HT-29 (cell line): ENCODE measurements at places on chromosomes 2 and 18.

DNA sequence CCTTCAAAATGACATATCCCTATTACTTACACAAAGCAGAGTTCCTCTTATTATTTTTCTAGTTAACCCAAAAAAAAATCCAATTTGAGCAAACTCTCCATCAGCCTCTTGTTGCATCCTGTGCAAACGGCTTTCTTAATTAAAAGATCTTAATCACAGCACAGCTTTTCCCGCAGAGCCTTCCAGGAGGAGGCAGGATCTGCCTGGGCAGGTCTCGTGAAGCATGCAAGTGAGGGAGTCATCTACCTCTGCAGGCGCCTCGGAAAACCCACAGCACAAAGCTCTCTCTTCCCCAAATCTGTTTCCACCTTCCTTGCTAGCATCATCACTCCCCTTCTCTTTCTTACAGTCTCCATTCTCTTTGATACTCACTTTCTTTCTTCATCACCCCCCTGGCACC lies 100.4 kb downstream of the EN1 start:
- DNase-seq = no peak

DNA sequence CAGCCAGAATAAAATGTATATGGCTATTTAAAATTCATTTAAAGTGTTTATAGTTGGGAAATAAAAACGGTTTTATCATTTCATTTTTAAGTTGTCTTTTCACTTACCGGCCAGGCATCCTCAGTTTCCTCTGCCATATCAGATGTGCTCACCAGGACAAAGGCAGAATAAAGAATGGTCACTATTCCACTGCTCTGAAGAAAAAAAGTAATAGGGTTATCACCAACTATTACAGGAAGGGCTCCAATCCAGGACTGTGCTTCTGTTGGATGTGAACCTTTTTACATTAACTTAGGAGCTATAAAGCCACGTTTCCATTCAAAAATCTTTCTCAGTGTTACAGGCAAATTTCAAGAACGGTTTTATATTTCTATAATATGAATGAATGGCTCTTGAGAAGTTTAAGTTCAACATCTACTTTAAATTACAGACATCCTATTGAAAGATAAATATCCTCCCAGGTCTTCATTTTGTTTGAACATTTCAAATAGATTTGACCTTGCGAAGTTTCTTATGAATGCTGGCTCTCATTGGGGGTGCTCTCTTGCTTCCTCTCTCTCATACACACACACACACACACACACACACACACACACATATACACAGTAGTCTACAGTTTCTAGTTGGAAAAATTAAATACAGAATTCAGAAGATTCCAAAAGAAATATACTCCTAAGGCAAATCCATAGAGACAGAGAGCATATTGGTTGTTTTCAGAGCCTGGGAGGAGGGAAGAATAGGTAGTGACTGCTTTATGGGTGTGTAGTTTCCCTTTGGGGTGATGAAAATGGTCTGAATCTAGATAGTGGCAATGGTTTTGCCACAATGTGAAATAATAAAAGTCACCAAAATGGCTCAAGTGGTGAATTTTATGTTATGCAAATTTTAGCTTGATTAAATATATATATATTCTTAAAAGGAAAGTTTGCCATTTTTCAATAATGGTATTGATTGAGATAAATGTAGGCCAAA lies 2.9 kb upstream of the SLC40A1 start:
- DNase-seq = no peak

DNA sequence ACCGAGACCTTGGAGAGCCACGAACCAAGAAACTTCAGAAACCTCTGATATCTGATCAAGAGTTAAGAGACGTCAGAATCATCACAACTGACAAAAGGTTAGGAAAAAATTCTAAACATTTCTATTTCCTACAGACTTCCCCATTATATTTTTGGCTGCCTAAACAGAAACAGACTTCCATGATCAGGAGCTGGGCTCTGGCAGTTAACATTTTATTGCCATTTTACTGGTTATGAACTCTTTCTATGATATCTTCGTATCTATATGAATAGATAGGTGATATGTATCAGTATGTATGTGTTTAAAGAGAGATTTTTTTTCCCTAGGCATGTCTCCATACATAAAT lies 31.1 kb upstream of the PPP1R1C start:
- DNase-seq = no peak

DNA sequence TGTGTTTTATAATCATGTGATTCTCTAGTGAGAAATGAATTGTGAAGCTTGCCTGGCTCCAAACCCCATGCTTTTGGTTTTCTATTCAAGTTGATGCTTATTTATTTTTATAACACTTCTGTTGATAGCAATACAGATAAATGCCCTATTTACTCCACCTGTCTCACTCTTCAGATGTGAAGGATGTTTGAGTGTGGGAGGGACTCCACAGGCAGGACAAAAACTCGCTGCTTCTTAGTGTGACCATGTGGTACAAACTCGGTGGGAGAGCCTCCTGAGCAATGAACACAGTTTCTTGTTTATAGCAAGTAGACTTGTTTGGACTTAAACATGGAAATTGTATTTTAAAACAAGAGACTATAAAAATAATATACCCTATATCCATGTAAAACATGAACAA lies 219.7 kb downstream of the GULP1 start:
- no peak for DNase-seq

DNA sequence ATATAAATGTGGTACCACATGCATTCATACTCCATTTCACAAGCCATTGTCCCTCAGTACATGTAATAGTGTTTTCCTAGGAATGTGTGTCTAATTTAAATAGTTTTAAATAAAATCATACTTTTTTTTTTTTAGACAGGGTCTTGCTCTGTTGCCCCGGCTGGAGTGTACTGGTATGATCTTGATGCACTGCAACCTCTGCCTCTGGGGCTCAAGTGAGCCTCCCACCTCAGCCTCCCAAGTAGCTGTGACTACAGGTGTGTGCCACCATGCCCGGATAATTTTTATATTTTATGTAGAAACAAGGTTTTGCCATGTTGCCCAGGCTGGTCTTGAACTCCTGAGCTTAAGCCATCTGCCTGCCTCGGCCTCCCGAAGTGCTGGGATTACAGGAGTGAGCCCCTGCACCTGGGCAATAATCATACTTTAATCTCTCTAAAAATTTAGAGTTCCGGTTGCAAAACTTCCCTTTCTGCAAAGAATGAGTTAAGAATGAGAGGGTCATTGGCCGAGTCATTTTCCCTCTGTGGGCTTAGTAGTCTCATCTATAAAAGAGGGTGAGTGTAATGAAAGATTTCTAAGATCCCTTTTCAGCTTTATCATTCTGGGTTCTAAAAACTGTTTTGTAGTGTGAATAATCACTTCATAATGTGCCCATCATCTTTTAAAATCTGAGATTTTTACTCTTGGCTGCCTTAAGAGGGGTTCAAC lies 116.0 kb upstream of the PELI1 start:
- no peak for DNase-seq

DNA sequence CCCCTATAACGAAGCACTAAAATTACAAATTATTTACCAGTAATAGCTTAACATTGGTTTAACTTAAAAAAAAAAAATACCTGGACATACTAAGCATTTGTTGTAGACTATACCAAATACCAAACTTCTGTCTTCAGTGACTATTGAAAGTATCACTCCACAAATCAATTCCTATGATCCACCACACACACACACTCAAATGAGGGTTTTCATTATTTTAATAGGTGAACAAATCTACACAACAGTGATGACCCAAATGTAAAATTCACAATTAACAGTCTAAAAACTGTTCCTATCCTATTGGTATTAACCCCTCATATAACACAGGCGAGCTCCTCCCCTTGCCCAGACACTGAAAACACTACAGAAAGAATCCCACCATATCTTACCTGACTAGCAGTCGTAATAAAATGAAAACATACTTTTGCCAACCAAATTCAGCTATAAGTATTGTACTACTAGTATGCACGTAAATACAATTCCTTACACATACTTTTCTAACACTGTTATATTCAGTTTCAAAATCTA lies 2.5 kb downstream of the SP3 start:
- DNase-seq = peak; percentile 34

DNA sequence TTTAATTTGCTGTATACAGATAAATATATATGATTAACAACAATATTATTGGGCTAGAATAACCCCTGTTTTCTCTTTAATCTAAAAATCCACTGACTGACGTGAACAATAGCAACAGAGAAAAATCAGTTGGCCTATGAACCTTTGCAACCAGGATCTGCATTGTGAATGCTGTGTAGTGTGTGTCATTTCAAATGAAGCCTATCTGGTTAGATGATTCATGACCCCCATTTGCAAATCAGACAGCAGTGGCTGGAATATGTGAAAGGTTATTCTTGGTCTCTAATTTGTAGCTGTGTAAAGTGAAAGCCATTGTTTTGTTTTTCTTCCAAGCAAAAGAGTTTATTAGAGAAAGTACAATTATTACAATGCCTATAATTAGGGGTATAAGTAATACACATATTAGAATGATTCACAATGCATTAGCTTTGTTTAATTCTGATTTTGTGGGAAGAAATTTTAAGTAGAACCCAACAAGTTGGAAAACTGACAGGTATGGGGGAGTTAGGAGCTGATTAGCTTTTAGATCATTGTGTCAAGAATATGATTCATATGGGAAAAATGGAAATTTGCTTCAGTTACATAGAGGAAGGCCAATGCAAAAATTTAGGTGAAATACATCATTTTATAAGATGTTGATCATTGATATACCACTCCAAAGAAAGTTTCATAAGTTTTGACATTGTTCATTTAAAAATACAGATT lies 1362.2 kb upstream of the TMEFF2 start:
- no peak for DNase-seq

- DNase-seq = peak; percentile 86
These were observed 793 bp downstream of the NR4A2 start for GRCh38 chr2:156331572-156332283.

DNA sequence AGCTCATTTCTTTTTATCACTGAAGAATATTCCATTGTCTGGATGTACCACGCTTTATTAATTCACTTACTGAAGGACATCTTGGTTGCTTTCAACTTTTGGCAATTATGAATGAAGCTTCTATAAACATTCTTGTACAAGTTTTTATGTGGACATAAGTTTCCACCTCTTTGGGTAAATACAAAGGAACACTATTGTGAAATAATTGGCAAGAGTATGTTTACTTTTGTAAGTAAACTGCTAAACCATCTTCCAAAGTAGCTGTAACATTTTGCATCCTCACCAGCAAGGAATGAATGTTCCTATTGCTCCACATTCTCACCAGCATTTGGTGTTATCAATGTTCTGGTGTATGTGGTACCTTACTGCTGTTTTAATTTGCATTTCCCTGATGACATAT lies 15.8 kb upstream of the VWC2L start:
- DNase-seq = no peak

DNA sequence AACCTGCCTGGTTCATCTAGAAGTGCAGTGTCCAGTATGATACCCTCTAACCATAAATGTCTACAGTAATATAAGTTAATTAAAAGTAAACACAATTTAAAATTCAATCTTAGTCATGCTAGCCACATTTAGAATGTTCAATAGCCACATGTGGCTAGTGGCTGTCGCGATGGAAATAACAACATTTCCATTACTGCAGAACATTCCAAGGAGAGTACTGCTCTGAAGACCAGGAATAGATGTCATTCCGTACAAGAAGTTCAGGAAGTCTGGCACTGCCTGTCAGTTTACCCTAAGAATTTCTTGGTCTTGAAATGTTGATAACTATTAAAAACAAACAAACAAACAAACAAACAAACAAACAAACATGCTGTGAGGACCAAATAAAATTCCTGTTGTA lies 17.2 kb downstream of the LANCL1 start:
- DNase-seq = no peak

GRCh38 chr2:99861376-99861760 lies 281.0 kb downstream of the AFF3 start:
- DNase-seq = no peak

DNA sequence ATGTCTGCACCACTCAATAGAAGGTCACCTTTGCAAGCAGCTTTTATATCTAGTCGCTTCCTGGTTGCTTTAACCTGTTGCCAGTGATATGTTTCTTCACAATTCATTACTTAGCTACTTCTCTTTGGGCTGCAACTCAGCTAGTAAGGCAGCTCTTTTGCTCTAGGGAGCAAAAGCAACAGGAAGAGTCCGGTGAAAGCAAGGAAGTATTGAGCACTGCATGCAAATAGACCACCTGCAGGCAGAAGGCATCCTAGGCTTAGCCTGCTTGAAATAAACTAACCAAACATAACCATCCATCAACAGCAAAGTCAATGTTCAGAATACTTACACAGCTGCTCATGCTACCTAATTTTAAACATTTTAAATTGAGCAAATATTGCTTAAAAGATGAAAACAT lies 529.2 kb upstream of the LINC00305 start:
- DNase-seq = no peak

DNA sequence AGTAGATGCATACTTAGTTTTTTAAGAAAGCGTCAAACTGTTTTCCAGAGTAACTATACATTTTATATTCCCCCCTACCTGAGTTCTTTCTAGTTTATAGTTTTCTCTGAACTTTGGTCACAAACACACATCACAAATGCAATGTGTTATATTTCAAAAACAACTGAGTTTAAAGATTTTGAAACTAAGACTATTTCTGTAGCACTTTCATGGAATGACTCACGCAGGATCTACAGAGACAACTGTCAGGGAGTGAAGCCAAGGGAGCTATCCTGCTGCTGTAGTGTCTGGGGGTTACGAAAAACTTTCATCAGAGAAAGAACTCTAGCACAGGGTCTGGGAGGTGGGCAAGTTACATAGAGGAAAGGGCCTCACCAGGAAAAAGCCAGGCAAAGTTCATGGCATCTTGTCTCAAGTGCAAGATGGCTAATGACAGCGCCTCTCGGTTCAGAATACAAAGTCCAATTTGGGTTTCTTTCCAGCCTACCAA lies 66.8 kb downstream of the UXS1 start:
- DNase-seq = no peak

- DNase-seq = no peak
These were observed 97.4 kb upstream of the UPP2 start for GRCh38 chr2:158004126-158004764.

DNA sequence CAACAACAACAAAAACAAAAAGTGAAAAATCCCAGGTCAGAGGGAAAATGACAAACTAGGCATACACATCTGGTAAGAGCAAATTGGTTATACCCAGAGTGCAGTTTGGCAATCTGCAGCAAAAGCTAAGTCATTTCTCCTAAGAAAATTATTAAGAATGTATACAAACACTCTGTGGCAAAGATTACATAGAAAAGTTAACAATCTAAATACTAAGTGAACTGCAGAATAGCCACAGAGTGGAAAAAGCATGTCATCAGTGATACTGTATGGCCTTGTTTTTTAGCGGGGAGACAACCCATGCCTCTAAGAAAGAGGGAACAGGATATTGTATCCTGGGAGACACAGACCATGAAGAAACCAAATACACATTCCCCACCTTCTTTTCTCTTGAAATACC lies 136.0 kb upstream of the ITGB6 start:
- DNase-seq = no peak
